ENCODE measurements at places on chromosomes 1 and 21.

GRCh38 chr1:6912518-6912917, 127.3 kb downstream of the CAMTA1 start:
- no peak for DNase-seq

GRCh38 chr1:208103597-208104513, 140.3 kb downstream of the PLXNA2 start:
- DNase-seq: no peak

DNA sequence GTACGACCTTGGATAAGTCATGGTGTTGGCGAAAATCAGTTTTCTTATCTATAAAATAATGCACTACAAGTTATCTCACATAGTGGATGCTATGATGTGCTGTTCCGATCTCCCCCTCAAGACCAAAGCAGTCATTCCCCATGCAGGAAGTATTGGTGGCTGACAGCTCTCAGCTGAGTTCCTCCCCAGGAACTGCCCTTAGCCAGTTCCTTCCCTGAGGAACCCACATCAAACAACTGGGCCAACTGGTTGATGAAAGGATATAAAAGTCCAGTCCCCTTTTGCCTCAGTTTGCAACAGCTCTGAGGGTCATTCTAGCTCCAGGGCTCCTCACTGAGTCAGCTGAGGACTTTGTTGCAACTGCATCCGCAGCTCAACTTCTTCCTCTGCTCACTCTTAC, 16.1 kb upstream of the SLAMF1 start:
- DNase-seq: no peak

- DNase-seq: no peak
These were observed 78.9 kb downstream of the KAZN start for GRCh38 chr1:14677292-14677971.

DNA sequence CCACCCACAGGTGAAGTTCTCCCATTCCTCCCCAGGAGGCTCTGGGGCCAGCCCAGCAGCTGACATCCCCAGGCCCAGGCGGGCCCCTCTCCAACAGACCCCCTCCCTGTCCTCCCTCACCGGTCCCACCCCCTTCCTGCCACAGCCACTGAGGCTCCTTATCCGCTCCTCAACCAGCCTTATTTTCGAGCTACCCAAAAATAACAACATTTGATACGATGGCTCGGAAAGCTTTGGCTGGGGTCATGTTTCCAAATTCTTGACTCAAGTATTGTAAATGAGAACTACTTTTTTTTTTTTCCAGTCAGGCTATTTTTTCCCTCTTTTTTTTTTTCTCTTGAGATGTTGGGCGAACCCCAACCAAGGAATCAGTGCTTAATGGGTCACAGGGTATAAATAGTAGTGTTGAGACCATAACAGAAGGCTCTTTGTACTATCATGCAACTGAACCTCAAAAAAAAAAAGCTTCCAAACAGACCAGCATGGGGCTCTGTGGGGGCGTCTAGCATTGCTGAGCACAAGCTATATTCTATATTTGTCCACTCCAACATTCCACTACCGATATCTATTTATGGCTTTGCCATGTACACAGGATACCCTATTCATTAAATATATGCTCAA, 27.2 kb downstream of the IRF2BP2 start:
- DNase-seq: no peak

- no peak for DNase-seq
These were observed 129.2 kb downstream of the ROR1 start for GRCh38 chr1:63902844-63903589.

GRCh38 chr1:68378296-68379084, 71.3 kb downstream of the RPE65 start:
- DNase-seq: no peak

DNA sequence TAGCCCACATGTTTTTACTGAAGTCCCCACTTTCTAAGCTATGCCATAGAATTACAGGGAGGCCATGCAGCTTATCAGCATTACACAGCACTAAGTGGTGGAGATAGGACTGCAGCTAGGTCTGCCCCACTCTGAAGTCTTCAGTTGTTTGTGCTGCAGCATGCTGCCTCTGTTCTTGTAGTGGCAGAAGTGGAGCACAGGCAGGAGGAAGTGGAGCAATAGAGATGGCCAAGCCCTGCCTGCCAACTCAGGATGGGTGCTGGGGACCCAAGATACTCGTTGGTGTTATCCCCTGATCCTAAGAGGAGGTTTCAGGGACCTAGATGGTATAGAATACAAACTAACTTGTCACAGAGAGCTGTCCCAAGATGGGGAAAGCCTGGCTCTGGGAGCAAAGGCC, 12.9 kb downstream of the MRPL37 start:
- DNase-seq: no peak
